ENCODE measurements at places on chromosomes 1 and 21.

GRCh38 chr21:36860736-36861594 is 105.5 kb downstream of the HLCS start:
- peak; percentile 65 for DNase-seq

GRCh38 chr21:29235714-29236197 is 63.0 kb upstream of the BACH1 start:
- no peak for DNase-seq

DNA sequence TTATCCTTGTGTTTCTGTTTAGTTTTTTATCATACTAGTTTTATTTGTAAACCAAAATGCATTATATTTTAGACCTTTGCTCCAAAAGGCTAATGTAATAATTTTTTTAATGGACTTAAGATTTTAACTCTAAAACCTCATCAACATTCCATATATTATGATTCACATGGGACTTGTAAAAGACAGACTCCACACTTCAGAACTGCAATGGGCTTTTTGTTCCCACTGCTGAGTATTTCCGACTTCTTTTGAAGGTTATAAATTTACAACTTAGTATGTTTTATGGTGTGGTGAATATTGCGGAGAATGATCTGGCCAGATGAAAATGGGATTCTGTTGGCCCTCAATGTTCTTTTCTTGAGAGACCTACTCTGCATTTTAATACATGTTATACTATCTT is 678.5 kb downstream of the USP25 start:
- DNase-seq: no peak

GRCh38 chr1:62589321-62589720 is 8.0 kb upstream of the ANGPTL3 start:
- peak; percentile 49 for DNase-seq

GRCh38 chr1:153698923-153699714 is 20.6 kb downstream of the NPR1 start:
- no peak for DNase-seq

DNA sequence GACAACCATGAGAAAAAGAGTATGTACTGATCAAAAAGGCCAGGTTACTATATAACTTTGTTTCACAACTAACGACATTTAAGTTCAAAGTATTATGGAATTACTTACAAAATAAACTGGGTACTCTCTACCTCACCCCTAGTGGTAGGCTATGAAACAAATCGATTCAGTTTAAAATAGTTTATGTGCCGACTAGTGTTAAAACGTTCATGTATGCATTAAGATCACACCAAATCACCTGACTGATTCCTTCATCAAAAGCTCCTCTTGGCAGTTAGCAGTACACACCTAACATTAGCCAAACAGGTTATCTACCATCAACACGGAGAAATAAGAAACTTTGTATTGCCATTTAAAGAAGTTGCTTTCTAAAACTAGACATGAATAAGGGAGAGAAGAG is 137.1 kb downstream of the AKT3 start:
- DNase-seq: no peak

GRCh38 chr1:104855550-104855949 is 1105.9 kb downstream of the AMY1C start:
- no peak for DNase-seq

- DNase-seq: no peak
These were observed 266.1 kb downstream of the KIF26B start for GRCh38 chr1:245420926-245421325.

DNA sequence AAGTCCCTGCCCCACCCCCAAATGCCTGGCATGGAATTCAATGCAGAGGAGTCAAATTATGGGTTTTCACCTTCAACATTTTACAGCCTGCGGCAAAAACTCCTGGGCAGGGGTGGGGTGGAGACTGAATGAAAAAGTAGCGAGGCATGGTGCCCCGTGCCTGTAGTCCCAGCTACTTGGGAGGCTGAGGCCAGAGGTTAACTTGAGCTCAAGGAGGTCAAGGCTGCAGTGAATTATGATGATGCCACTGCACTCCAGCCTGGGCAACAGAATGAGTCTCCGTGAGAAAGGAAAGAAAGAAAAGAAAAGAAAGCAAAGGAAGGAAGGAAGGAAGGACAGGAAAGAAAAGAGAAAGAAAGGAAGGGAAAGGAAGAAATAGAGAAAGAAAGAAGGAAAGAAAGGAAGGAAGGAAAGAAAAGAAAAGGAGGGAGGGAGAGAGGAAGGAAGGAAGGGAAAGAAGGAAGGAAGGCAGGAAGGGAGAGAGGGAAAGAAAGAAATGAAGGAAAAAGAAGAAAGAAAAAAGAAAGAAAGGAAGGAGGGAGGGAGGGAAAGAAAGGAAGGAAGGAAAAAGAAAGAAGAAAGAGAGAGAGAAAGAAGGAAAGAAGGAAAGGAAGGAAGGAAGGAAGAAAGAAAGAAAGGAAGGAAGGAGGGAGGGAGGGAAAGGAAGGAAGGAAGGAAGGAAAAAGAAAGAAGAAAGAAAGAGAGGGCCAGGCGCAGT is 11.1 kb downstream of the LEMD1 start:
- no peak for DNase-seq

GRCh38 chr21:42663860-42664535 is 10.6 kb downstream of the PDE9A start:
- no peak for DNase-seq

DNA sequence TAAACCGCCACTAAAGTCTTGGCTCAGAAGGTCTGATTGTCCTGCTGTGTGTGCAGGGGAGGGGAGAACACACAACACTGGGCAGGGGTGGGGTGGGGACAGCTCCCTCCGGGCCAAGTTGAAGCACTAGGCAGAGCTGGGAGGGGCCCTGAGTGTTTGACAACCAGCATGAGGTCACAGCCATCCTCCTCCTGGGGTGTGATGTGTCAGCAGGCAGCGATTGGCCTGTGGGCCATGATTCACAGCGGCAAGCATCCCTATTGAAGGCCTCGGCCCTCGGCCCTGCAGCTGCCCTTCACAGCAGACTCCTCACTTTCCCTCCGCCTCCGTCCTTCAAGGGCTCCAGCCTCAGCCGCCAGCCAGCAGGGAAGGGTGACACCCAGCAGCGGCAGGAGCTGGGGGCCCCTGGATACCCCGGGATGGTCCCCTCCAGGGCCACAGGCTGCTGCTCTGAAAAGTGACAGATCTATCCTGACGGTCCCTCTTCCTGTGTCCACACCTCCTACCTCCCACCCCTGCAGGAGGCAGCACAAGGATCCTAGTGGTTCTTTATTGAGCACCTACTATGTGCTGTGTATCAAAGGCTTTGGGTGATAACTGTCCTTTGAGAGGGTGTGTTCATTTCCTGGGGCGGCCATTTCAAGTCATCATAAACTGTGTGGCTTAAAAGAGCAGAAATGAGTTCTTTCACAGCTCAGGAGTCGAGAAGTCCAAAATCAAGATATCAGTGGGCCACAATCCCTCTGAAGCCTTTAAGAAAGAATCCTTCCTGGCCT is 66.0 kb upstream of the SLC25A33 start:
- peak; percentile 85 for DNase-seq

DNA sequence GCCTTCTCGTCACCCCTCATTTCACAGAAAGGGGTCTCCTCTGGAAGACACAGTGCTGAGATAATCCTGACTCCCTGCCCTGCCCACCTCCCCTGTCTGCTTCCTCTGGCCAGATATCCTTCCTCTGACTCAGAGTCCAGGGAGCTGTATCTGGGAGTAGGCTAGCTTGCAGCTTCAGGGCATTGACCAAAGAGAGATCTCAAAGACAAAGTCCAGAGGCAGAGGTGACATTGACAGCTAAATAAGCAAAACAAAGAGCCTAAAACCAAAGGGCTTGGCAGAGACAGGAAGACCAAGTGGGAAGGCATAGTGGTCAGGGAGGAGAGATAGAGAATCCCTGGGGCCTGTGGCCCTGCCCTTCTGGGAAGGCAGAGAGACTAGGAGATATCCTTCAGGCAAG is 64.9 kb downstream of the TNR start:
- no peak for DNase-seq

GRCh38 chr21:45640888-45641479 is 2.5 kb upstream of the PCBP3 start:
- DNase-seq: no peak

DNA sequence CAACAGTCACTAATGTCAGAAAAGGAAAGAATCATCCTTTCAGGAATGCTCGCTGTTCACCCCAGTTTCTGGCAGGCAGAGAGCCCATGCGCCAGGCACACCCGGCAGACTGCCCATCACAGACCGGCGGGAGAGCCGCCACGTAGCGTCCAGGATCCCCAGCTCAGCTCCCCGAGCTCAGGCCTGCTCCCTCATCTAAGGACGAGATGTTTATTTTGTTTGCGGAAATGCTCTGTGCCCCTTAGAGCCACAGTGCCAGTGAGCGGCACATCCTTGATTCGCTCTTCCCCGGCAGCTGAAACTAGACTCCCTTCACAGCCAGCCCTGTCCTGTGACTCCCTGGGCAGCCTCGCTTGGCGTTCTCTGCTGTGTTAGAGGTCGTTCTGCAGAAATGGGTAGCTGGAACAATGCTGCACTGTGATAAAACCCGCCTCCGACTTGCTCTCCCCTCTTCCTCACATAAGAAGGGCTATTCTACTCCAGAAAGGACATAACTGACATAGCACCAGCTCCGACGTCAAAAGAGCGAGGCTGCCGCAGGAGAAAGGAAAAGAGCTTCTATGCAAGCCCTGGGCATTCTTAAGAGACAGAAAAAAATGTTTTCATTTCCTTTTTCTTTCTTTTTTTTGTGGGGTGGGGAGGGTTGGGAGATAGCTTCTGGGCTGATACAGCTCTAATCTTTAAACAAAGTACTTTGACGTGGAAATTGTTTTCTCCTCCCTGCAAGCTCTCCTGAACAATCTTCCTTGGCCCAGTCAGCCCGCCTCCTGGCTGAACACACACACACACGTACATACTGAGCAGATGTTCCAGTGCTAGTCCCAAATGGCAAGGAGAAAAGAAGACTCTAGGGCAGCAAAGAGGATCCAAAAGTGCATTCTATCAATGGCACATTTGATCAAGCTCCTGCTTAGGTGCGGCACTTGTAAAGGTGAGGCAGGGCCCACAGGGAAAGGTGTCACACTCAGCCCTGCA is 37.2 kb downstream of the MRAP start:
- DNase-seq: no peak

DNA sequence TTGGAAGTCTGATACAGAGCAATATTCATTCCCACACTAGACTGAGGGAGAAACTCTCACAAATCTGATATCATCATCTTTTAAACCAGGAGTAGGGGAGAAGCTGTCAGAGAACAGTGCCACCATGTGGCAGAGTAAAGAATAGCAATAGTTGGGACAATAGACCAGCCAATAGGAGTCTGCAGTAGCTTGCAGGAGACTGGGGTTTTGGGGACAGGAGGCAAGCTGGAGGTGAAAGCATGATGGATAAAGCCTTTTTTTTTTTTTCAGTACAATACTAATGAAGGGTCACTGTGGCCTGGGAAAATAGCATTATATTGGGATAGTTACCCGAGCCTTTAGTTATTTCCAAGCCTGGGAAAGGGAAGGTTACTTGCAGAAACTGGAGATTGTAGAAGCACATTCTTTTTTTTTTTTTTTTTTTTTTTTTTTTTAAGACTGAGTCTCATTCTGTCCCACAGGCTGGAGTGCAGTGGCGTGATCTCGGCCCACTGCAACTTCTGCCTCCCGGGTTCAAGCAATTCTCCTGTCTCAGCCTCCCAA is 120.7 kb downstream of the S1PR1 start:
- peak; percentile 71 for DNase-seq

DNA sequence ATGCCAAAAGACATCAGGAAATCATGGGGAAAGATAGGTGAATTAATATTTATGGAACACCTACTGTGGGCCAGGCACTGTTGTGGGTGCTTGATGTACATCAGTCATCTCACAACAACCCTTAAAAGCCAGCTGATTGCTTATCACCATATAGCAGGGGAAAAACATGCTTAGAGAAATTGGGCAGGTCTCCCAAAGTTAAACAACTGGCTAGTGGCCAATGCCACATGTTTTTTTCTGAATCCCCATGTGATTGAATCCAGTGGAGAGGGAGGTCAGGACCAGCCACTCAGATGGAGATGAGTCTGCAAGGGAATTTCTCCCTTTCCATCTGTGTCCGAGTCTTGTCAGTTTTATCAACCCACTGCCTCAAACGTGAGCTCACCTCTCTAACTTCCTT is 33.5 kb downstream of the UTP25 start:
- no peak for DNase-seq

DNA sequence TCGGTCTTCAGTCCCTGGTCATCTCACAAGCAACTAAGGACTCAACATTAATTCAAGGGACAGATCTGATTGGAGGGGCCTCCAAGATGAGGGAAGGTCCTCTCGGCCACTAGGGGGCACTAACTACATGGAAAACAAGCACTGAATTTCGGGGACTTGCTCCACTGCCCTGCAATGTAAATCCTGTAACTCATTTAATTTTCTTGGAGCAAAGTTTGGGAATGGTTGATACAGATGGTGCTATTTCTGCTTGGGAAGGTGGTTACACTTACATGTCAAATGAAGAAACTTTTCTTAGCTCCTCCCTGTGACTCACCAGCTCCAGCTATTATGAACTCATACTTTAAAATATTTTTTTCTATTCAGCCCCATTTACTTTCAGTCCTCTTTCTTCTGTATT is 97.4 kb upstream of the KCNJ15 start:
- peak; percentile 61 for DNase-seq

- no peak for DNase-seq
These were observed 31.7 kb upstream of the USP24 start for GRCh38 chr1:55246896-55247295.

DNA sequence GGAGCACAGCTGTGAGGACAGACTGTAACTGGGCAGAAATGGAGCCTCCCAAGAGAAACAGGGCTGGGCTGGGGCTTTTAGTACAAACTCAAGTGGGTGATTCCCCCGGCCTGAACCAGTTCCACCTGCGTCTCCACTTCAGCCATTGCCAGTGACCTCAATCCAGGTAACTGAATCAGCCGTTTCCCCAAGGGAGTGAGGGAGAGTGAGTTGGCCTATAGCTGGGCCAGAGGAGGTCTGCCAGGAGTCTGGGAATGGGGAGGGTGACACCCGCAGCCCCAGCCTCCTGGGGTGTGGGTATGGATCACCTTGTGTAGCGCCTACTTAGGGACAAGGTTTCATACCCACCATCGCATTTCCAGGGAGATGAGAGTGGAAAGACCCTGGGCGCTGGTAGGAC is 8.5 kb downstream of the SLC26A9 start:
- DNase-seq: no peak

GRCh38 chr1:37719572-37720195 is 27.4 kb downstream of the CDCA8 start:
- DNase-seq: no peak

DNA sequence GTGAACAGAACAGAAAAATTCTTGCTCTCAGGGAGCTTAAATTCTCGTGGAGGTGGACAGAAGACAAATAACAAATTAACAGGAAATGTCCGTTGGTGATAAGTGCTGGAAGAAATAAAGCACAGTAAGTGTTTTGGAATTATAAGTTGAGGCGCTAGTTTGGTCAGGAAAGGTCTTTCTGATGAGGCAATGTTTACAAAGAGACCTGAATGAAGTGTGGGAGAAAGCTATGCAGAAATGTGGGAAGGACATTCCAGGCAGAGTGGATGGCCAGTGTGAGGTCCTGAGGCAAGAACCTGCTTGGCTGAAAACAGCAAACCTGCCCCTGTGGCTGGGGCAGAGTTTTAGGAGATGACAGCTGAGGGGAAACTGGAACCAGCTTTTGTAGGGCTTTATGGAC is 23.3 kb downstream of the NGF start:
- DNase-seq: no peak

- peak; percentile 33 for DNase-seq
These were observed 98.3 kb downstream of the CD58 start for GRCh38 chr1:116472431-116472961.

Measured in ACHN (cell line).